ENCODE measurements at places on chromosomes 4 and X.

GRCh38 chr4:20528508-20528907 lies 171.8 kb upstream of the PACRGL start:
- DNase-seq: no peak

DNA sequence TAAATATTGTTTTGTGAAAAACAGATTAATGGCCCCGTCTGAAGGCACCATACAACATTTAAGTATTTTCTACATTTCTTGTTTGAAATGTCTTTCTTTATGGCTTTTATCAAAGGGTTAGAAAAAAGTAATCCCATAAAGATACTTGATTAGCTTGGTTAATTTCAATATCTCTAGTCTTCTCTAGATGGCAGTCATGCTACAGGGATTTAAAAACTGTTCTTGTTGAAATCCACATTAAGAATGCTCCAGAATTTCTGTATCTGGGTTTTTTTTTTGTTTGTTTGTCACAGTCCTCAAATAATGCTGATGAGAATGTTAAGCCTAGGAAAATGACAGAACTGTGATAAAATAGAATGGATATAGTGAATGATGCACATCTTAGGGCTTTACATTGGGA lies 109.0 kb upstream of the AADAT start:
- DNase-seq: peak; percentile 20

DNA sequence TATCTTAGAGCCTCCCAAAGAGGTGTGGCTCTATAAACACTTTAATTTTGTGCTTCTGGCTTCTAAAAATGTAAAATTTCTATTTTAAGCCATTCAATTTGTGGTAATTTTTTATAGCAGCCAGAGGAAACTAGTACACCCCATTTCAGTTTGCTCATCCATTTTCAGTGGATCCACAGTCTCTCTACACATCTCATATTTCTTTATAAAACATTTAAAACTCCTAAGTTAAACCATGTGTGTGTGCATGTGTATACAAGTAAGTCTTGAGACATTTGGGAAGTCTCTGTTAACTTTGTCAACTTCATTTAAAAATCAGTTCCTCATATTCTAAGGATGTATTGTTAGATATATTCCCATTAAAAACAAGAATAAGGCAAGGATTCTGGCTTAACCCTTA lies 273.2 kb downstream of the IL15 start:
- no peak for DNase-seq

- DNase-seq: no peak
Measured at GRCh38 chr4:2786152-2786671, 6.7 kb upstream of the SH3BP2 start.

DNA sequence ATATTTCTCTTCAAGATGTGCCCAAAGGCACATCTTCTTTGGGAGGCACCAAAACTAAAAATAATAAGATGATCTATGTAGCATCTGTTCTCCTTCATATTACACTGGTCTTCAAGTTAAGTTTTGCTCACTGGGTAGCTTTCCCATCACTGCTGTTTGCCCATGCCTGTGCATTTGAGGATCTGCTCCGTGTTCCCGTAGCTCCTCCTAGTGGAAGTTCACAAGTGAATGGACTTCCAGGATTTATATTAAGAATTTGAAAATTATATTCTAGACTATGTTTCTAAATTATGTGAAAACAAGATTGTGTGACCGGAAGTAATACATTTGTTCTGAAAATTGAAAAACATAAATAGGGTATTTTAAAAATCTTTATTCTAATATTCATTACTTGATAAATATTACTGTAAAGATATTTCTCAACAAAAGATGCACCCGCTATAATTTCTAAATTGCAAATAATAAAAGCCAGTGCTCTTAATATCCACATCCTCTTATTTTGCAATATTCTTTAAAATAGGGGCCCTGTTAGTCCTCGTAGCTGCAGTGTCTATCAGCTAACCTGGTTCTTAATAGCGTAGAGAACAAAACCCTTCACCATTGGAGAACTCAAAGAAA lies 147.7 kb downstream of the RBM46 start:
- DNase-seq: peak; percentile 19

GRCh38 chr4:157014621-157015591 lies 43.3 kb upstream of the PDGFC start:
- no peak for DNase-seq

DNA sequence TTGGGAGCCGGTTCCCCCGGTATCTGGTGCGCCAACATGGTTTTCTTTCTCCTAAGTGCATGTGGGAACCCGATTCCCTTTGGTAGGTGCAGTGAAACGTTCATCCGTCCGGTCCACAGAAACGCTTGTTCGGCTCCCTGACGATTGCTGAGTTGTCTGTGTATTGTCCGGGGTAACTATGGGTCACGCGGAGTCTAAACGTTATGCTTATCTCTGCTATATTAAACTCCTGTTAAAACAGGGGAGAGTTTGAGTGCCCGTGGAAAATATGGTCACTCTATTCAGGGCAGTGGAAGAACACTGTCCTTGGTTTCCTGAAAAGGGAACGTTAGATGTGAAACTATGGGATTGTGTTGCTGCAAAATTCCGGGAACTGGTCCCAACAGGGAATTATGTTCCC lies 32.4 kb upstream of the MGST2 start:
- DNase-seq: no peak

- DNase-seq: no peak
Measured at GRCh38 chr4:110953191-110953590, 330.3 kb upstream of the PITX2 start.

- no peak for DNase-seq
Measured at GRCh38 chr4:165738571-165738970, 134.5 kb upstream of the TLL1 start.

- peak; percentile 27 for DNase-seq
Measured at GRCh38 chr4:139453041-139453370, 915 bp upstream of the RAB33B start.

DNA sequence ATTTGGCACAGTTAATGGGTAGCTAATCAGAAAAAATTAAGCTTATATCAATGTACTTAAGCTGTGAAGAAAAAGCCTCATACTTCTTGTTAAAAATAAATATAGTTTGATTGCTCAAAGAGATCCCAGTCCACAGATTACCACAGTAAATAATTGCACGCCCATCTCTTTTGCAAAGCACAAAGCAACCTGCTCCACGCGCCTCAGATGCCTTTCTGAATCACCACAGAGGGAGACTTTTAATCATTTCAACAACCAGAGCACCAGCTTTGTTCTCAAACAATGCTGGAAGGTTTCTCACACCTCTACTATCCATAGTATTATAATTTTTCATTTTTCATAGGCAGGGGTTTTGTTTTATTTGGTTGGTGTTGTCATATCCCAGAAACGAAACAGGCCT lies 338.6 kb upstream of the MAGEB2 start:
- no peak for DNase-seq

DNA sequence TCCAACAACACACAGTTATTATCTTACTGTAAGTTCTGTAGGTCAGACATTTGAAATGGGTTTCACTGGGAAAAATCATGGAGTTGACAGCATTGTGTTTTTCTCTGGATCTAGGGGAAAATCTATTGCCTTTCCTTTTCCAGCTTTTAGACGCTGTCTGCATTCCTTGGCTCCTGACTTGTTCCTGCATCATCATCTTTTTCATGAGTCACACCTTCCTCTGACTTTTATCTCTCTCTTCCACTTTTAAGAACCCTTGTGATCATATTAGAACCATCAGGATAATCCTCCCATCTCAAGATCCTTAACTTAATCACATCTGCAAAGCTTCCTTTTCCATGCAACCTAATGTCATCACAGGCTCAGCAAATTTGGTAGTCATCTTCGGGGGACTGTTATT lies 1454.8 kb downstream of the RPA4 start:
- no peak for DNase-seq

DNA sequence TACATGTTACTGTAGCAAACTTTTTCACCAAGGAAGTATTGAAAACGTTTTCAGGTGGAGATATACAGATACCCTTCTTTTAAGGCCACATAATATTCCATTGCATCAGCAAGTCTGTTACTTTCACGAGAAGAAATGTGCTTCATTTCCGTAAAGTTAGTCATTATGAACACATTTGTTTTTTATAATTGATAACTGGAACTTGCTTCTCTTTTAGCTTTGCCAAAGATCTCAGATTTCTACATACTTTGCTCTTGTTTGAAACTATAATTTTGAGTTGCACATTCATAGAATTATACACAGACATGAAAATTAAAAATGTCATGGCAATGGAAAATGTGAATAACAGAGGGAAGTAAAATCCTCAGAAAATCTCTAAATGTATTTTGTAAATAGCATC lies 128.7 kb upstream of the GIMD1 start:
- DNase-seq: no peak

DNA sequence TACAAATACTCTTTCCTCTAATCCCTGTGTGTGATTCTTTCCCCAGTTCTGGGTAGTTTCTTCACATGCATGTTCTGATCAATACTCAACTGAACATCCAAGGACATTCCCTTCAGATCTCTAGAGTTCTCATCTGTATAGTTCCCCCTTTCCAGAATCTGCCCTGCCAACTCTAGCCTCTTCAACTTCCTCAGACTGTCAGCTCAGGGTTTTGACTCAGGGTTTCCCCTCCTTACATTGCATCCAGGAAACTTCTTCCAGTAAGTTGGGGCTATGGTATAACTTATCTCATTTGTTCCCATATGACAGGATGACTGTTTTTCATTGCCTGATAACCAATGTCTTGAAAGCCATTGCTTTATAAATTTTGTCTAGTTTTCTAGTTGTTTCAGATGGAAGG lies 14.2 kb upstream of the ANKRD17 start:
- DNase-seq: no peak

DNA sequence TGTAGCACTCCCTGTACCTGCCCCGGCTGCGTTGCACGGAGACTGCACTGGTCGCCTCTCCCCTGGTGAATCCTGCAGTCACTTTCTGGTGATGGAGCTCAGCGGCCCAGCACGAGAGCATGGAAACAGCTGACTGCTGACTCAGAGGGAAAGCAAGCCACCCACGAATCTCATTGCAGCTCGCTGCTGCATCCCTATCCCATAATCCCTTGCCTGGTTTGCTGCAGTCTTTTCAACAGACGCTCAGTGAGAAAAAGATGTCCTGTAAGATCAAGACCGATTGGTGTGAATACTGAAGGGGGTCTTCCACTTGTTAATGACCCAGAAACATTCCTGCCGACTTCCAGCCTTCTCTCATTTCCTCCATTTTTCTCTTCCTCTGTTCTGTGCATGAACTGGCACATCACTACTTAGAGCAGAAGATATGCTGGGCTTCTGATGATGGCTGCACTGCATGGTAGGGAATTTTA lies 52.9 kb downstream of the TRIM2 start:
- peak; percentile 67 for DNase-seq

- DNase-seq: no peak
Measured at GRCh38 chrX:150558424-150558823, 10.0 kb upstream of the MTM1 start.

- DNase-seq: no peak
Measured at GRCh38 chr4:161197912-161198311, 965.9 kb downstream of the FSTL5 start.

DNA sequence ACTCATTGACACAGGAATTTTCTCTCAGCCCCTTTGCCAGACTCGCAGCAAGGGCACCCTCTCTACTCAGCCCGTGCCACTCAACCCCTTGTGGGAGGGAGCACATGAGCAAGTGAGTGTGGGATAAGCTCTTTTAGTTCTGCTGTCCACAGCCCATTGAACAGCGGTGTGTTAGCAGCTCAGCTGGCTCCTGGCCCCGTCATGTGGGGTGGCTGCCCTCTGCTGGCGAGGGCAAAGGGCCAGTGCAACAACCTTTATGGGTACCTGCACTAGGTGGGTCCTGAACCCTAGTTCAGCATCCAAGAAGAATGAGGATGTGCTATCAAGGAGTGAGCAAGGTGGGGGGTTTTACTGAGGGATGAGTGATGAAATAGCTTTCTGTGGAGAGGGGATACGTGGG lies 85.0 kb upstream of the ZNF81 start:
- DNase-seq: peak; percentile 0

GRCh38 chrX:2370456-2370855 lies 130.3 kb downstream of the DHRSX start:
- DNase-seq: no peak

- DNase-seq: no peak
Measured at GRCh38 chr4:129346036-129346435, 250.1 kb downstream of the C4orf33 start.

DNA sequence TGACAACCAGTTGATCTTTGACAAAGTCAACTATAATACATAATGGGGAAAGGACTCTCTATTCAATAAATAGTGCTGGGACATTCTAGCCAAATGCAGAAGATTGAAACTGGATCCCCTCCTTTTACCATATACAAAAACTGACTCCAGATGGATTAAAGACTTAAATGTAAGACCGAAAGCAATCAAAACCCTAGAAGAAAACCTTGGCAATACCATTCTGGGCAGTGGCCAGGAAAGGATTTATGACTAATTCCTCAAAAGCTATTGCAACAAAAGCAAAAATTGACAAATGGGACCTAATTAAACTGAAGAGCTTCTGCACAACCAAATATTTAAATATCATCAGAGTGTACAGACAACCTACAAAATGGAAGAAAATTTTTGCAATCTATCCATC lies 185.1 kb downstream of the NPNT start:
- DNase-seq: no peak

DNA sequence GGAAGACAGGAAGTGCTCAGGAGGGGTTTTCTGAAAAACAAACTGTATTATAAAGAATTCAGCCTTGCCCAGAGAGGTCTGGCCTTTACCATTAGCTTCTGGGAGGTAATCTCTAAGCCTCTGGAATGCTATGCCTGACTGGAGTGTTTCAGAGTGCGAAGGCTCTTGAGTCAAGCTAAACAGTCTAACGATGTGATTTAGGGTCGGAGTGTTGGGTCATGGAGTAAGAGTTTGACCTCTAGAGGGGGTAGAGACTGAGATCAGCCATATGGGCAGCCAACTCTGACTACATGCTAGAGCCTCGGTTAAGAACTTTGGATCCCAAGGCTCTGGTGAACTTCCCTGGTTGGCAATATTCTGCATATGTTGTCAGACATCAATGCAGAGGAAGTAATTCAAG lies 15.0 kb downstream of the BOD1L1 start:
- no peak for DNase-seq

DNA sequence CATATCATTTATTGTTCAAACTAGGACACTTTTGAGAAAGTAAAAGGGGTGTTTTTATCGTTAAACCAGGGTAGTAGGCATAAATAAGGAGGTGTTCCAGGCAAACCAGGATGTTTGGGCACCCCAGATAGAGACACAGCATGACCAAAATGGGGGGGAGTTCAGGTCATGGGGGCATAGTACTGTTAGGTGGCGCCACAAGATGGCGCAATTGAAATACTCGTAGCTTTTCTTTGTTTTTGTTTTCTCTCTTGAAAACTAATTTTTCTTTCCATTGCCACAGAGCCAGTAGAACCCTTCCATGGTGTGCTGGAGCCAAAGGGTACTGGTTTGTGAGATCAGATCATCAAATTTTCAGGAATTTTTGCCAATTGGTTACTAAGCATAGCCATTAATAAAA lies 283.4 kb downstream of the BCOR start:
- peak; percentile 5 for DNase-seq

- no peak for DNase-seq
Measured at GRCh38 chr4:185040523-185040922, 22.2 kb downstream of the HELT start.

- no peak for DNase-seq
Measured at GRCh38 chrX:54181202-54181953, 1.7 kb downstream of the FAM120C start.

- DNase-seq: no peak
Measured at GRCh38 chr4:56861360-56861759, 39.9 kb upstream of the SPINK2 start.

- no peak for DNase-seq
Measured at GRCh38 chrX:9396930-9397329, 67.9 kb upstream of the TBL1X start.

GRCh38 chr4:144969821-144970220 lies 128.2 kb downstream of the ANAPC10 start:
- no peak for DNase-seq

- DNase-seq: no peak
Measured at GRCh38 chr4:122591196-122591595, 29.7 kb downstream of the IL21 start.
